NB4 (cell line): ENCODE measurements at places on chromosomes 7 and 10.

DNA sequence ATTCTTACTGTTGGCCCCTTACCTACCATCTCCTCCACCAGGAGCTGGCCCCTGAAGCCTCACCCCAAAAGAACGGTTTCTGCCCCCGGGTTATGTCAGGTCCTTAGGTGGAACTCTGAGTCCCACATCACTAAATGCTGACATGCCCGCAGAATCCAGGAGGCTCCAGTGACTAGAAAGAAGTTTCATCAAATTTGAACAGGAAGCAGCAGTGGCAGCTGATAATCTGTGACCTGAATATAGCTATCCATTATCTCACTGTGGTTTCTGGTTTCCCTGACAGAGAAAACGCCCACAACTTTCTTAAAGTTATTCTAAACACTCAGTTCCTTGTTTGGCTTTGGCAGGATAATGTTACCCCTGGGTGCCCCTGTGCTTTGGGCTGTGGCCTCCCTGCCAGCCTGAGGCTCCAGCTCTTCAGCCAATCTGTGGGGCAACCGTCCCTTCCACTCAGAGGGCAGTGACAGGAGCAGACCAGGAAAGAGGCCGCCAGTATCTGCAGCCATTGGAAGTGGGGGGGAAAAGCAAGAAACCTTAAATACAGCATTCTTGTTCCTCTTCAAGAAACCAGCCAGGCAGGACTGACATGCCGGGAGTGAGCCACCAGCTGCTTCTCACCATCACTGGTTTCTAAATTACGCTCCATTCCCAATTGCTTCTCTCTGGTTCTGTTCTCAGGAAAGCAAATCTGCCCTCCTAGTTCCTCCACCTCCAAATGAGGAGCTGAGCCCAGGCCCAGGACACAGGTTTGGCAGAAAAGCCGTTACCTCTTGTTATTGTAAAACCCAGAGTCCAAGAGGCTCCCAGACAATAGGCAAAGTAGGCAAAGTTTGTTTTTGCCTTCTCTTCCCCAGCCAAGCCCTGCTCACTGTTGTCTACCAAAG is 41.2 kb upstream of the VCL start:
- peak; percentile 92 for DNase-seq

DNA sequence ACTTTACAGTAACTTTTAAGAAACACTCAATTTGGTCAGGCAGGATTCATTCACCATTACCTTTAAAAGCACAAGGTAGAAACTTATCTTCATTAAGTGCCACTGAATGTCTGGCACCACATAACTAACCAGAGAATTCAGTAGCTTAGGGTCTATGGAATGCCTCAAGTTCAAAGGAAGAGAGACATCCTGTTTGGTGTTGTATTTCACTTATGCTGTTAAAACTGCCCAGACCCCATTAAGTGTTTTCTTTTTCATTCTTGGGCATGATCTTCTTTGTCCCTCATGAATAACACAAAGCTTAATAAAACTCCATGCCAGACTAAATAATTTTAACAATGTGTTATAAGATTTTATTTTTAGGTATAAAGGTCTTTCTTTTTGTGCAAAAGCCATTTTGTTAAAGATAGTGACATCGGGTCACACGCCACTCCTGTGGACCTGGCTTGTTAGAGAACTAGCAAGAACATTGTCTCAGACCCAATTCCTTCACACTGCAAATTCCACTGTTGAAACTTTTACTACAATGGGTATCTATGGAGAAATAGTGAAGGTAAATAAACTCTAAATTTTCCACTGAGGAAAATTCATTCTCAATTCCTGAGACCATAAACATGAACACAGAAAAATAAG is 221.0 kb downstream of the TWIST1 start:
- no peak for DNase-seq

DNA sequence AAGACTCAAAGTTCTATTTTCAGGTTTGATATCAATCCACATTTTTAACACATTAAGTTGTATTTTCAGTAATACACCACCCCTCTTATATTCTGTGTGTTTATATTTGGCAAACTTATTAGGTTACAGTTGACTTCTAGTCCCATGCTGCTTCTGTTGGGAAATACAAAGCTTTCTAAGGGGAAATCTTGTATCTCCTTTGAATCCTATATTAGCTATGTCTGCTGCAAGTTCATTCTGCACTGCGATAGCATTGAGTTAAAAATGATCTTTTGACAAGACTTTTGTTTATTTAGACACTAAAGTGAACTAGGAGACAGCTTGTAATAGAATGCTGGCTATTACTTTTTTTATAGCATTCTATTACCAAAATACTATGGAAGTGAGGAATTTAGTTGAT is 625.1 kb upstream of the ANKRD30A start:
- no peak for DNase-seq

- no peak for DNase-seq
Observed at GRCh38 chr10:3096149-3096548, 28.8 kb downstream of the PFKP start.

- DNase-seq = no peak
Observed at GRCh38 chr10:4485636-4486035, 340.4 kb upstream of the AKR1E2 start.

GRCh38 chr7:4052130-4052529 is 630.0 kb upstream of the FOXK1 start:
- no peak for DNase-seq

GRCh38 chr7:20963556-20964280 is 177.0 kb upstream of the SP8 start:
- DNase-seq = no peak
